ENCODE measurements at places on chromosomes 7 and 10. TPM values are rescaled to one million over a fixed set of nuclear protein-coding genes. Genes with fewer than 3 reads are reported as not detected.

Gene IDI2
- not detected for polyA plus RNA-seq

DNA sequence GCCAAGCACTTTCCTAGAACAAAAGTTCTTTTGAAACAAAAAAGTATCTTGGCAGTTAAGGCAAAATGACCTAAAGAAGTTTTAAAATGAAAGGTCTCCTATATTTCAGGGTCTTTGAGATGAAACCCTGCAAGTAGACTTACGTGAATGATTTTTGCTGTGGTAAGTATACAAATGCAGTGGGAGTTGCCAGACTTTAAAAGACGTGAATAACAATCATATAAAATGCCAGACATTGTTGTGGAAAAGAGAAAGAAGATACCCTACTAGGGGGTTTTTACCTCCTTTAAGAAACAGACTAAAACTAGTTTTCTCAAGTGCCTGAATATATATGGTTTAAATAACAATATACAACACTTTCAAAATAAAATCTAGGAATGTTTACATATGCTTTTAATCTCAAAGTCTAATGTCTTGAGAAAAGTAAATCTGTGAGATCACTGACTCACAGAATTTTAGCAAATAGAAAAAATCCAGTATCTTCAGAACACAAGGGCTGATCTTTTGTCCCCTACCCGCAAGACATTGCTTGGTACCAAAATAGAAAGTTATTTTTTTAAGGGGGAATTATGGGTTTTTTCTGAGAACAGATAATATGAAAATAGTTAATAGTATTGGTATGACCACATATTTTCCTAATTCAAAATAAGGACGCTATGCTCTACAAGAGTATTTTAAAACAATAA, 29.5 kb downstream of the LRRC17 start:
- no peak for DNase-seq

Gene CPA2
- polyA plus RNA-seq = 0.92 TPM

Gene PBLD
- polyA plus RNA-seq = 83.7 TPM

DNA sequence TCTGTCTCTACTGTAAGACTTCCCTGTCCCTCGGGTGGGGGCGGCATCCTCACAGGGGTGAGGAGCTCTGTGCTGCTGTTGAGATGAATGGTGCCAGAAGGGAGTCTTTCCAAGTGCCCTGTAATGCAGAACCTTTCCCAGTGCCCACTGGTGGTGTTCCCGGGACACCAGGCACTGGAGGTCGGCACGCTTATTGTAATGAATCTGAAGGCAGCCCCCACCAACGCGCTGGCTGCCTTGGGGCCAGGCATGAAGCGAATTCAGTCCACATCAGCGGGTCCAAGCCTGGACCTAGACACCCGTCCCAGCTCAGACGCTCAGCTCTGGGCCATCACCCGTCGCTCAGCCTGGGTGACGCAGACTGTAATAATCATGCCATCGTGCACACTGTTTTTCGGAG, 592.9 kb downstream of the DNAJB6 start:
- no peak for DNase-seq

GRCh38 chr10:1166101-1166827, 110.1 kb downstream of the WDR37 start:
- DNase-seq = peak; percentile 45
